HT1080 (cell line): ENCODE measurements at places on chromosomes 7 and 10. TPM values are rescaled to one million over a fixed set of nuclear protein-coding genes. Genes with fewer than 3 reads are reported as not detected.
A peak's percentile ranks its signal among the peaks of the same experiment; 100 is the strongest.

DNA sequence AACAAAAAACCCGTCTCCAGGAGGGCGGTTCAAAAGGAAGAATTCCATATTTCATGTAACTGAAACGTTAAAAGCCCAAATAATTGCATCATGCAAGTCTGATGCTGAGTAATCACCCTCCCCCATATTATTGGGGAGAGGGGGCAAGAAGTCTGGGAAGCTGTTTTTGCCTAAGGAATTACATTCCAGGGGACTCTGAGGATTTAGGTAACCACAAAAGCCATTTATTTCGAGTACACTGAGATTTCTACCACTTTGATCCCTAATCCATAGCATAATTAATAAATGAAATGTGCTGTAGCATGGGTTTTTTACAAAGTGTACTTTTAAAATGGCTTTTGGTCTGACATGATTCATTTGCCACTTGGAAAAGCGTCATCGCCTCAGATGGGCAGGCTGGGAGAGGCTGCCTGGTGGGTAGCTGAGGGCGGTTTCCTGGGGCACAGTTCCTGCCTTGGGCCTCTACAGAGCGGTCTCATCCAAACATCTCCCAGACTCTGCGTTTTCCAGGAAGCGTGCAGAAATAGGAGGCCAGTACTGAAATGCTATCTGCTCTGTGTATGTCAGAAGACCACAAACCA, 106.5 kb downstream of the TCF7L2 start:
- DNase-seq, result peak; percentile 91

GRCh38 chr7:521221-522070, 1.8 kb upstream of the PDGFA start:
- no peak for DNase-seq

DNA sequence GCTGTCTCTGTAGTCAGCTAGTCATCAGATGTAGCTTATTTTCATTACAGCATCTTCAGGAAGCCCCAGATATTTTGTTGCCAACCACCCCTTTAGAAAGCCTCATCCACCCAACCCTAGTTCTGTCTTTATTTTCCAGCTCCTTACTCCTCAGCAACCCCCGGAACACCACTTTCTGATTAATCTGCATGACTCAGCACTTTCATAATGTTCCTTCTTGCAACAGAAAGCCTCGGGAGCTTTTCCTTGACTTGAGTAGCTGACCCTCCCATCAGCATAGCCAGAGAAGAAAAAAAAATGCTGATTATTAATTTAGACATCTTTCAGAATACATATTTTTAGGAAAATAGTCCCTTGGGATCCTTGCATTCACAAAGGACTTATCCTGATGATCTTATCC, 244.0 kb upstream of the CXCL12 start:
- peak; percentile 60 for DNase-seq

DNA sequence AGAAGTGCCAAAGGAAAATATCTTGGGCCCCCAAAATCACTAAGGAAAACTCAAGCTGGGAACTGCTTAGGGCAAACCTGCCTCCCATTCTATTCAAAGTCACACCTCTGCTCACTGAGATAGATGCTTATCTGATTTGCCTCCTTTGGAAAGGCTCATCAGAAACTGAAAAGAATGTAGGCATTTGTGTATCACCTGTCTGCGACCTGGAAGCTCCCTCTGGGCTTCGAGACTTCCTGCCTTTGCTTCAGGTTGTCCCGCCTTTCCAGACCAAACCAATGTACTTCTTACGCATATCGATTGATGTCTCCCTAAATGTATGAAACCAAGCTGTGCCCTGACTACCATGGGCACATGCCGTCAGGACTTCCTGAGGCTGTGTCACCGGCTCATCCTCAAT, 14.5 kb upstream of the LRRC72 start:
- DNase-seq, result no peak

DNA sequence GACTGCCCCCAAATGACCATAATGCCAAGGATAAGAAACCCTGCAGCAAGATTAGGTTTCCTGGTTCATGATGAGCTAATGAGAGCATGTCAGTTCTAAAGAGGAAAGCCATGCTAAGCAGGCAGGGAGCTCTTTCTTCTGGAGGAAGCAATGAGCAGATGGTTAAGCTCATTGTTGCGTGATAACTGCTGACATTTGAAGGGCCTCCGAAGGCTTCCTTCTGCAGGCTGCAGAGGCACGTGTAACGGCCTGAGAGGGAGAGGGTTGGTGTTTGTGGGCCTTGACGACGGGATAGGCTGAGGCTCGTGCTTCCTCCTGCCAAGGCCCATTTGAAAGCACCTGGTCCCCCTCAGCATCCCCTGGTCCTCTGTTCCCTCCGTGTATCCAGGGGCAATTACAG, 63.5 kb upstream of the BTBD16 start:
- no peak for DNase-seq

GRCh38 chr10:78672918-78673317, 395.8 kb upstream of the ZMIZ1 start:
- DNase-seq, result peak; percentile 57

DNA sequence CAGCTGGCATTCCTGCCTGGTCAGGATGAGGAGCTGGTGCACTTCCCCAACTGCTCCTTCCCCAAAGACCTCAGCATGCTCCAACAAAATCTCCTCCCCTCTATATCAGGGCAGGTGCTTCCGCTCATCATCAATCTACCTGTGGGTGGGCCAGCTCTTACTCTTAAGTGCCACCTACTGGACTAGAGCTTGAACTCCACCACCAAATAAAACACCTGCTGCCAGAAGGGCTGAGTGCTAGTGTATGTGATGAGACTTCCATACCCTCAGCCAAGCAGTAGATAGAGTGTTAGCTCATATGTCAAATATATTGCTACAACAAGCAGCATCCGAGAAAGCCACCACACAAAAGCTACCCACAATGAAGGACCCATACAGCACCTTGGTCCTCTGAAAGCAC, 264.3 kb downstream of the RNLS start:
- DNase-seq, result peak; percentile 30

DNA sequence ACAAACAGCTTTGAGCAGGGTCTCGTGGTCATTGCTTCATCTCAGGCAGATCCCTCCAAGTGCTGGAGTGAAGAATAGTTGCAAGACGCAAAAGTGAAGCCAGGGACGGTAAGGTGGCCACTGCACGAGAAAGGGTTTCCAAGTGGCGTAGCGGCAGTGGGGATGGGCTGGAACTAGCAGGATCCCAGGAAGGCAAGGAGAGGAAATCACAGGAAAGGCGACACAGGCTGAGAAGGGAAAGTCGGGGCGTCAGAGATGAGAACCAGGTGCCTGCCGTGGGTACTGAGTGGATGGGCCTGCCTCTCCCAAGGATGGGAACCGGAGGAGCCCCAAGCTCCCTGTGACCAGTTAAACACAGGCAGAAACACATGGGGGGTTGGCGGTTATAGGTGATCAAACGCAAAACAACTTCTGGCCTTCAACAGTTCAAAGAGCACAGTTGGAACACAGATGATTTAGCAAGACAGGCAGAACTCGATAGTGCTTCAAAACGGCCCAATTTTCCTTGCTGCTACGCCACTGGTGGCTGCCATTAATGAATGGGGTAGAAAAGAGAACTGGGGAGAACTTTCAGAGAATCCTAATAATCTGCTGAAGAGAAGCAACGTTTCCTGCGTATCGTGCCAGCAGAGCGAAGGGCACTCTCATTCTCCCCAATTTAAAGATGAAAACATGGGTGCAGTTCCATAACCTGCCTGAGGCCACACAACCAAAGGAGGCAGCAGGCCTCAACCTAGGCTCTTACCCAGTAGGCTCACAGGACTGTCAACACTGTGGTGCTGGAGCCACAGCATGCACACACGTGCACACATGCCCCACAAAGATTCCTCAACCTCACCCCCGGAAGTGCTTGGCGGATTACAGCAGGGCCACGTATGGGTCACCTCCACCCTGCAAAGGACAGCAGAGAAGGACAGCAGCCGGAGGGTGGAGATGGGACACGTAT, 61.9 kb downstream of the MAD1L1 start:
- DNase-seq, result no peak

GRCh38 chr7:114943953-114944744, 22.3 kb downstream of the MDFIC start:
- no peak for DNase-seq

GRCh38 chr10:101902032-101902819, 58.6 kb upstream of the KCNIP2 start:
- DNase-seq, result no peak

DNA sequence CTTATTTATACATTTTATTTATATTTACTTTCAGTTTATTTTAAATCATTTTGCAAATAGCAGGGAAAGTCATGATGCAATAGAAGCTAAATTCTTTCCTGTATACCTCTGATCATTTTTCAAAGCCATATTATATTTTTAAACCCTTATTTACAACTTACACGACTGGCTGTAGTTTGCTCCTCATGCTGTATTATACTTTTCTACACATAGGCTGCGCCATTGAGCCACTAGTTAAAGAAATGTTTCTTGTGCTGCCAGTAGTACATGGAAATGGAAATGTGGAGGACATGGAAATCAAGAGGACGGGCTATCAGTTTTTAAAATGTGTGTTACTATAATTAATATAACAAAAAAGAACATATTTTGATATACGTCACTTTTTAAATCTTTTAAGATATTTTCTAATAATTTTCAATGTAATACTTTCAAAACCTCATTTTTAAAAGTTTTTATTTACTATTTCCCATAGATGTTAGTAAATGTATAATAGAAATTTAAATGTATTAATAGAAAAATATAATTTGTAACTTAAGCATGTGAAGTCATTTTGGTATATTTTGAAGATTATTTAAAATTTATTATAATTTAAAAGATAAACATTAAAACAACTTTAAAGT, 118.5 kb downstream of the VTI1A start:
- peak; percentile 70 for DNase-seq

GRCh38 chr7:131943646-131944045, 387.2 kb upstream of the PODXL start:
- no peak for DNase-seq

GRCh38 chr7:77794000-77794399, 4.2 kb downstream of the TMEM60 start:
- no peak for DNase-seq

DNA sequence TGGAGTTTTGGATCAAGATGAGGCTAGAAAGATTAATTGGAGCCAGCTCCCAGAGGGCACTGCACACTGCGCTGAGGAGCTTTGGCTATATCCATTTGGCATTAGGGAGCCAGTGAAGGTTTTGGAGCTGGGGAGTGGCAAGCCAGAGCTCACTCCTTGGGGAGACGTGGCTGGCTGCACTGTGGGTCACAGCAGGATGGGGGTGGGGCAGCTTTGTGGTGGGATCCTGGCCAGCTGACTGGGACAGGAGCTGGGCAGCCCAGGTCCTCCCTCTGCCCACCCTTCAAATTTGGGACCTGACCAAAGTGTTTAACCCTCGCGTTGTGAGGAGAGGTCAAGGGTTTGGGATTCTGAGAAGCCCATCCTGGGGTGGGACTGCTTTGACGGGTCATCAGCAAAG, 5.0 kb downstream of the C10orf105 start:
- no peak for DNase-seq

DNA sequence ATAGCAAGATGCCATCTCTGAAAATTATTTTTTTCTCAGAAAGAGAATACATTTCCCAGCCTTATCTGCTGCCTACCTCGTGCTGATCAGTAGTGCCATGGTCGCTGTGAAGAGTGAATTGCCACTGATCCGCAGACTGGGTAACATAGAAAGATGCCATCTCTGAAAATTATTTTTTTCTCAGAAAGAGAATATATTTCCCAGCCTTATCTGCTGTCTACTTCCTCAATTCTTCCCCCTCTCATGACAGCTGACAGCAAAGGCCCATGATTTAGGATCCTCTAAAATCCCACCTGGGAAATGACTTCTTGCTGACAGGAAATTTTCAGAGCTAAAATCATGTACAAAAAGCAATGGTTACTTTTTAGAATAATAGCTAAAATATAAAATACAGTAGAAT, 92.5 kb upstream of the AHR start:
- no peak for DNase-seq

DNA sequence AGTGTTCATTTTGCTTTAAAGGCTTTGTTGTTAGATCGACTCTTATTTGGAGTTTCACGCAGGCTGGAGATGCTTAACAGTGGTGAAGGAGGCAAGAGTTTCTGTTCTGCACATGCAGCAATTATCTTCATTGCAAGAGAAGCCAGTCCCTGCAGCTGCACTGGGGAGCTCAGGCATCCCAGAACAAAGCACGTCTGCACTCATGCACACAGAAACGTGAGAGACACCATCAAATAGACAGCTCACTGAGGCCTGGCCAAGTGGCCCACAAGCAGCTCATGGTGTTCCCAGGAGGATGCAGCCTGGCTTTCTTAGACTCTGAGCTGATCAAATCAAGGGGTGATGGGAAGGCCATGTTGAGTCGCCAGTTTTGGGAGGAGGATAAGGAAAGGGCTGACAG, 246.1 kb downstream of the CREB5 start:
- DNase-seq, result no peak

DNA sequence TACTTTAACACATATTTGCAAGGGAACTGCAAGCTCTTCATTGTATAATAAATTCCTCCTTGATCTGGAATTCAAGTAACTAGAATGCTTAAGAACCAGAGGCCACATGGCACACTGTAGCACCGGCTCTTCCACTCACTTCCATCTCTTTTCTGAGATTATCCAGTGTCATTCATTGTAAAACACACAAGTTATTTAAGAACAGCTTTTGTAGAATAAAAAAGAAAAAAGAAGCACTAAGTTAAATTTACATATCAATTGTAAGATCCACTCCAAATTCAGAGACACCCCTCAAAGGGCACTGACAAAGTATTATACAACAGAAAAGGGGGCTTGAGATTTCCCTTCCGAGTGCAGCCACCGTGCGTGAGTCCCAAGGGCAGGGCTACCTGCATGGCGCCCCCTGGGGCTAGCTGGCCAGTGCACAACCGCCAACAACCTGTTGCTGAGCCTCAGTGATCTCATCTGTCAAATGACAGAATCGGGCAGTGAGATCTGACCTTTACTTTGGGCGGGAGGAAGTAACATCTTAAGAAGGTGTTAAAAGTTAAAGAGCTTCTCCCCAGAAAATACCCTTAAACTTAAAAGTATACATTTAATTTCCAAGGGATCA, 12.5 kb downstream of the GLI3 start:
- DNase-seq, result no peak

GRCh38 chr7:50141854-50142253, 48.8 kb upstream of the ZPBP start:
- DNase-seq, result no peak

DNA sequence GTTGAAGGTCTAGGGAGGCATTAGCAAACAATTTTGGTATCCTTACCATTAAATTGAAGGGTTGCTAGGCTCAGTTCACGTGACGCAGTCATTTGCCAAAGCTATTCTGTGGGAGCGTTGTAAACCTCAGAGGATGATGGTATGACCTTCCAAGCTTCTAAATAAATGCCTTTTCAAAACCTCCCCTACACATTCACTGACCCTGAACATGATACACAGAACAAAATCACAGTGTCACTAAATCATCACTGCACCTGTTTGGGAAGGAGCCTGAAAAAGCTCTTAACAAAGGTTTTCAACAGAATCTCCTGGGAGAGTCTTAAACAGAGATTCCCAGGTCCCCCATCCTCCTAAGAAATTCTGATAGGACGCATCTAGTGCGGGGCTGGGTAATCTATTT, 13.2 kb upstream of the CCDC172 start:
- DNase-seq, result no peak

GRCh38 chr10:88059190-88059589, 195.8 kb downstream of the PTEN start:
- no peak for DNase-seq

The LLCFC1 gene
- total RNA-seq, result not detected in 2 replicates

The DBF4 gene
- total RNA-seq, result 71.2 and 80.1 TPM in 2 replicates

The DNAJB9 gene
- total RNA-seq, result 25.4 and 27.5 TPM in 2 replicates

The HOXA4 gene
- total RNA-seq, result 1.3 and 1.6 TPM in 2 replicates

The FAM131B gene
- total RNA-seq, result 4.7 and 7.0 TPM in 2 replicates

The ASAH2 gene
- 1.6 and 3.0 TPM in 2 replicates for total RNA-seq

The RBM28 gene
- 30.3 and 31.2 TPM in 2 replicates for total RNA-seq

The COL28A1 gene
- total RNA-seq, result not detected in 2 replicates

The CARD11 gene
- 0.17 and 0.43 TPM in 2 replicates for total RNA-seq

The ZNF273 gene
- total RNA-seq, result 2.8 and 3.9 TPM in 2 replicates

The NAT16 gene
- not detected in 2 replicates for total RNA-seq
